ENCODE measurements at places on chromosomes 16 and 17.
A peak's percentile ranks its signal among the peaks of the same experiment; 100 is the strongest.

DNA sequence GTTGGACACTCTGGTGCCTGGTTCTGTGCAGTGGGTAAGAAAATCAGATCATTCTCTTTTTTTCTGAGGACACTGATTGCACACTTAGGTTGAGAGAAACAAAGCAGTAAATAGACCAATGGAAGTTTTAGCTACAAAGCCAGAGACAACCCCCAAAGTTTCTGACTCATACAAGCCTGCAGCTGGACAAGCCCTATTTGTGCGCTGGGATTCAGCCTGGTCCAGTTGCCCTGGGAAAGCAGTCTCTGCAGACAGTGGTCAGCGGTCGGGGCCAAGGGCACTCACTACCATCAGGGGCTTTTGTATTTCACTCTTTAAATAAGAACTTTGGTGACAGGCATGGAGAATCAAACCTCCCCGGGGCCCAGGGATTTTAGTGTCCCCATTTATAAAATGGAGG, 6.0 kb upstream of the RHBDL3 start:
- no peak for DNase-seq

DNA sequence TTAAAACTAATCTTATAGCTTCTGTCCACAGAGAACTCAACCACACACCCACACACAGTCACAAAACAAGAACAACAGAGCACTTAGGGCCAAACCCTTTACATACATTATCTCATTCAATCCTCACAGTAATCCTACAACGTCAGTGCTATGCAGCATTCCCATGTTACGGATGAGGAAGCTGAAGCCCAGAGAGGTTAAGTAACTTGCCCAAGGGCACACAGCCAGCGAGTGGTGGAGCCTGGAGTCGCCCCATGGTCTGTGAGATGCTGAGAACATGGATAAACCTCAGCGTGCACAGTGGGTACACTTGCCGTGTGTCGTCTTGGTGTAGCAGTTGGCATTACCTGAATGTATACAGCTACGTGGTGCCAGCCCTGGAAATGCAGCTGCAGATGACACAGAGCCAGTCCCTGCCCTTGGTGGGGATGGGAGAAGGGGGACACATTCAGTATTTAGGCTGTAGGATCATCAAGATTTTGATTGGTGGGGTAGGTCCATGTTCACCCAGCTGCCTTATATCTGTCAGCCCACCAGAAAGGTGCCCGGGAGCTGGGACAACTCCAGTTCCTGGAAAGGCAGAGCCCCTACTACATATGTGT, 177.0 kb downstream of the IRF8 start:
- DNase-seq, result no peak

DNA sequence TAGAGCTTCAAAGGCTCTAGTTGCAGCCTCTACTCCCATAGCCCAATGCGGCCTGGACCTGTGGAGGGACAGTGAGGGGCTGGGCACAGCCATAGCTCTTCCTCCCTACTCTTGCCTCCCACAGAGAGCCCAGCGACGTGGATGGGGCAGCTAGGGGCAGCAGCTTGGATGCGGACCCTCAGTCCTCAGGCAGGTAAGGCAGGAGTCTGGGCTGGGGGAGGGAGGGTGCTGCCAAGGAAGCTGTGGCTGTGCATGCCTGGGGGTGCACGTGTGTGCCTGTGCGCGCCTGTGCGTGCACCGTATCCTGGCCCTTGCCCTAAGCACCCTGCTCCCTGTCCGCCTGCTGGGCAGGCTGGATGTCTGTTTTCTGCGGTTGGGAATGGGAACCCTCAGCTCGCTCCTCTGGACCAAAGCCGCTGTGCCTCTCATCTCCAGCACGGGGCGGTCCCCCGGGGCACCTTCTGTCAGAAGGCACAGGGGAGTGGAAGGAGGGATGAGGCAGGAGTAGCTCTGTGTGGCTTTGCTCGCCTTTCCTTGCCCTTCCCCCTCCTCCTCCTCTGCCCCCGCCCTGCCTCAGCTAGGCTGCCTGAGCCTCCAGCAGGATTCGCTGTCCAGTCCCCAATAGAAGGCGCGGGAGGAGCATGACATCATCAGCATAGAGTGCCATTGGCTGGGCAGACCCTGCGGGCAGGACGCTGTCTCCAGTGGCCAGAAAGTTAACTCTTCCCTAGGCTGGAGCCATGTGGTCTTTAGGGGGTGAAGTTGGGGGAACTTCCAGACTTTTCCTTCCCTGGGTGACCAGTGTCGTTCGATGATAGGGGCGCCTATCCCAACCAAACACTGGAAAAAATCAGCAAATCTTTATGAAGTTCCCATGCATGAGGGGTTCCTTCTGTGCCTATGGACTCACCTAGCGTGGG, 797 bp downstream of the PRCD start:
- peak; percentile 76 for DNase-seq

- no peak for DNase-seq
Observed at GRCh38 chr16:30996324-30996984, 11.4 kb downstream of the HSD3B7 start.

- DNase-seq, result no peak
Observed at GRCh38 chr16:9679213-9679767, 502.9 kb downstream of the GRIN2A start.

- DNase-seq, result no peak
Observed at GRCh38 chr16:74455213-74455612, 33.9 kb upstream of the CLEC18B start.
